Stimulated activated CD4-positive, alpha-beta T cell treated with anti-CD3 and anti-CD28 coated beads, Interleukin-1b, Interleukin-23, amount 100 ng/mL, for 4 hours (primary cell): ENCODE measurements at places on chromosomes 7 and 10.

GRCh38 chr10:59880971-59881510 lies 25.3 kb downstream of the CCDC6 start:
- peak; percentile 18 for DNase-seq

DNA sequence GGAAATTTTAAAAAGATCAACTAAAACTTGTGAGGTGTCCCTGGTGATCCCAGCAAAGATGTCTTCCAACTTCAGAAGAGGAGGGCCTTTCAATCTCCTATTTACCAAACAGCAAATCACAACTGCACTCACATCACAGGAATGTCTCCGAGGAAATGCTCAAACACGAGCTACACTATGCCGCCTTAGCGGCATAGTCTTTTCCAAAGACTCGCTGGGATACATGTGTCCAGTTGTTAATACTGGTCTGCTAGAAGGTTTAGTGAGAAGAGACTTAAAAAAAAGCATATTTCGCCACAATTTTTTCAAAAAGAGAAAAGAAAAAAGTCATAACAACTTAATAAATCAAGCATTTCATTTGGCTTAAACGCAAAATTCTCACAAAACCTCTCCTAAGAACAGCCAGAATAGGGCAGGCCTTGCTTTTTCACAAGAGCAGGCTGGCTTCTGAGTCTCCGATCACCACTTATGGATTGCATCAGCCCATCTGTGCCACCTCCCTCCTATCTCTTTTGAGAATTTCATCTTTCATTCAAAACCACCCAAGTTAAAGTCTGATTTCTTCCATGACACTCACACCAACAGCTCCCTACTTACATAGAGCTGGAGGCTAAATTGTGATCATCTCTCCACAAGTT lies 66.1 kb downstream of the GNA12 start:
- no peak for DNase-seq

DNA sequence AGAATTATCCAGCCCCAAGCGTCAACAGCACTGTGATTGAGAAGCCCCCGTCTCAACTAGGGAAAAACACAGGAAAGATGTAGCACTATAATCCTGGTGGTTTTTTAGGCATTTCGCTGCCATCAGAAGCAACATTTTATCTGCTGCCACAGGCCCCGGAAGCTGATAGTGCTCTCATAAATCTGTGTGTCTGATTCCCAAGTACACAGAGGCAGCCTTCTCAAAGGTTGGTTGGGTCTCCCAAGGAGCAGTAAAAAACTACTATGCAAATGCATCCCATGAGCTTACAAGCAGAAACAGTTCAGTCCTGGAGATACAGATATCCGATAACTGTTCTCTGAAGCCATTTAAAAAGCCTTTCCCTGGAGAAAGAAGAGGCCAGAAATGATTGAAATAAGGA lies 45.8 kb upstream of the LYZL1 start:
- DNase-seq, result no peak

- DNase-seq, result no peak
Measured at GRCh38 chr10:114576716-114577115, 81.4 kb downstream of the ABLIM1 start.

DNA sequence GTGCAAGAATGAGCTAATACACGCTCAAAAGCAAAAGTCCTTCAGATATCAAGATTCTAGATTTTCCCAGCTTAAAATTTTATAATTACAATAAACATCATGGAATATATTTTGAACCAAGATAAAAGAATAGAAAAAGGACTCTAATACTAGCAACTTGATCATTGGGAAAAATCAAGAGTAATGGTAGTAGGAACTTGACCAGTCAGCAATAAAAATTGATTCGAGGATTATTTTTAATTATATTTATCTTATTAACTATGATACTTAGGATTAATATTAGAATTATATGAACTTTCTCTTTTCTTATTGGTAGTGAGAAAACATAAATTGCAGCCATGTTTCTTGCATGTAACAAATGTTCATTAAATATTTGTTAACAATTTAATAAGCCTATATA lies 152.0 kb downstream of the GNAI1 start:
- DNase-seq, result no peak

DNA sequence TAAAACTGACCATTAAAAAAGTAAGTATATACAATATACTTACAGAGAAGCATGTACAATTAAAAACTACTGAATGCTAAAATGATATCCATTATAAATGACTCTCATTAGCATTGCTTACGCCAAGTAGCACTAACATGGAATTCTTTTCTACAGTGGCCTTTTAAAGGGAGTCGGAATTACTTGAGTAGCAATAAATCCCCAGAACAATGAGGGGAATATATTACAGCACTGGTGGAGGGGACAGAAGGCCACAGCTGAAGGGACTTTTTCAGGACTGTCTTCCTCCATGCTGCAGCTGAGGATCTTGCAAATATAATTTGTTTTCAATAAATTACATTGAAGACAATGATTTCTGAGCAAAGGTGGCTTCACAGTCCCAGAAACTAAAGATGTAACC lies 97.0 kb downstream of the ALOX5 start:
- no peak for DNase-seq

GRCh38 chr10:29689001-29689400 lies 54.2 kb upstream of the SVIL start:
- DNase-seq, result peak; percentile 4

GRCh38 chr10:126650161-126650560 lies 20.3 kb downstream of the C10orf90 start:
- DNase-seq, result no peak

GRCh38 chr10:24982319-24983112 lies 30.1 kb upstream of the PRTFDC1 start:
- DNase-seq, result no peak

DNA sequence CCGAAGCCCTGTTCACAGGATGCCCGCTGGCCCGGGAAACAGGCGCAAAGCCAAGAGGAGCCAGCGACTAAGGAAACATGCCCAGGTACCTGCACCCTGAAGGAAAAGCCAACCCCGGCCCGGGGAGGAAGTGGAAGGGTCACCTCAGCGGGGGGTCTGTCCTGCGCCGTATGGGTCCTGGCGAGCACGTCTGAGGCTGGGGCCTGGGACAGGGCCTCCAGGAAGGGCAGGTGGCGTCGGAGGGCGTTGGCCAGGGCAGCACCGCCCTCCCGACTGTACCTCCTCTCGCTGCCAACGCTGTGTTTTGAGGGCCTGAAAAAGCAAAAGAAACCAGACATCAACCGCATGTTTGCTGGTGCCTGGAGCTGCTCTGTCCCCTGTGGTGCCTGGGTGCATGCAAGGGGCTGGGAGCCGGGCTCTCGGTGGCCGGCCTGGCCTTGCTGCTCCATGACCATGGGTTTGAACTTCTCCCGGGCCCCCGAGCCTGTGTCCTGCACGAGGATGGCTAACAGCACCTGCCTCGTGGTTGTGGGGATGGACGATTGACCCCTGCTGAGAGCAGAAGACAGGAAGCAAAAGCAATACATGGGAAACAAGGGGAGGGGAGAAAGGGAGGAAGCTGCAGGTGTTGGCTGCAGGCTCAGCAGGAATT lies 395.3 kb downstream of the PTPRN2 start:
- DNase-seq, result no peak

DNA sequence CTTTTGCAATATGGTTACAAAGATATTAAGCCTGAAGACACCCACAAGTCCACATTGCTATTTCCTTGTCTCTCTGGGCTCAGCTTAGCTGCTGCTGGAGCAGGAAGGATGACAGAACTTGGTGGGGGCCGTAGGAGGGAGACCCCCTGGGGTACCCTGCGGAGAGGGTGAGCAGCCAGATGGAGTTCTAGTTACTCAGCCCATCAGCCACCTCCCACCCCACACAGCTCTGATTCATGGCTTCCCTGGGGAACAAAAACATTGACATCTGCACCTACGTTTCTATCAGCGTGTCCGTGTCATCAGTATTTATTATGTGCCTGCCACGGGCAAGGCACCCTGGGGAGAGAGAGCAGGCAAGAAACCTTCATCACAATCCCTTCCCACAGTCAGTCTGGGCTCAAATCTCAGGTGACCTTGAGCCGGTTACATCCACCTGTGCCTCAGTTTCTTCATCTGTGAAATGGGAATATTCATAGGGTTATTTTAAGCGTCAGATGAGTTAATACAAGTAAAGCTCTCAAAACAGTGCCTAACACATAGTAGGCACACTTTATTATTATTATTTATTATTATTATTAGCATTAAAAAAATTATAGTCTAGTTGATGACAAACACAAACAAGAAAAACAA lies 131.5 kb downstream of the C10orf105 start:
- DNase-seq, result no peak

- no peak for DNase-seq
Measured at GRCh38 chr10:7866176-7866575, 47.9 kb downstream of the TAF3 start.

GRCh38 chr10:77274046-77274795 lies 363.4 kb downstream of the KCNMA1 start:
- no peak for DNase-seq

- no peak for DNase-seq
Measured at GRCh38 chr7:141640239-141640840, 61.6 kb downstream of the DENND11 start.

GRCh38 chr10:121078036-121078435 lies 226.9 kb downstream of the WDR11 start:
- no peak for DNase-seq

- no peak for DNase-seq
Measured at GRCh38 chr7:74228951-74229900, 19.4 kb downstream of the LAT2 start.

DNA sequence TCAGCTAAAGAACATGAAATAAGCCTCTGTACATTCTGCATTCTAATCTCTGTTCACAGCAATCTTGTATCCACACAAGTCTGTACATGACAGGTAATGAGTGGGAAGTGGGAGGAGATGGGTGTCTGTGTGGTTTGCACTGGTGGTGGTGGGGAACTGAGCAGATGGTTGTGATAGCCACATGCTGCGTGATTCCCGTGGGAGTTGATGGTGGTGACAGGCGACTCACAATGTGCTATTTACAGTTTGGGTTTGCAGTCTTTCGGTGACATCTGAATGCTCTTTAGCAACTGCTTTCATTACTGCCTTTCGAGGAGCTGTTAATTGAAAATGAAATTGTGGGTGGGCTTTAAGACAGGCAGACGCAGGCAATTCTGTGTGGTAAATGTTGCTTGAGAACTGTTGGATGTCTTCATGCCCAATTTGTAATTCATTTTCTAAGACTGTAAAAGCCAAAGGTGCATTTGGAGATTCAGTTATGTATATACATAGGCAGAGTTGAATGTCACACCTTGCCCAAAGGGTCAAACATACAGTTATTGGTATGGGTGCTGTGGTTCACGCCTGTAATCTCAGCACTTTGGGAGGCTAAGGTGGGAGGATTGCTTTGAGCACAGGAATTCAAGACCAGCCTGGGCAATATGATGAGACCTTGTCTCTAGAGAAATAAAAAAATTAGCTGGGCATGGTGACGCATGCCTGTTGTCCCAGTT lies 308.2 kb downstream of the AUTS2 start:
- DNase-seq, result no peak

- DNase-seq, result no peak
Measured at GRCh38 chr10:101043363-101043707, 12.3 kb downstream of the SFXN3 start.

DNA sequence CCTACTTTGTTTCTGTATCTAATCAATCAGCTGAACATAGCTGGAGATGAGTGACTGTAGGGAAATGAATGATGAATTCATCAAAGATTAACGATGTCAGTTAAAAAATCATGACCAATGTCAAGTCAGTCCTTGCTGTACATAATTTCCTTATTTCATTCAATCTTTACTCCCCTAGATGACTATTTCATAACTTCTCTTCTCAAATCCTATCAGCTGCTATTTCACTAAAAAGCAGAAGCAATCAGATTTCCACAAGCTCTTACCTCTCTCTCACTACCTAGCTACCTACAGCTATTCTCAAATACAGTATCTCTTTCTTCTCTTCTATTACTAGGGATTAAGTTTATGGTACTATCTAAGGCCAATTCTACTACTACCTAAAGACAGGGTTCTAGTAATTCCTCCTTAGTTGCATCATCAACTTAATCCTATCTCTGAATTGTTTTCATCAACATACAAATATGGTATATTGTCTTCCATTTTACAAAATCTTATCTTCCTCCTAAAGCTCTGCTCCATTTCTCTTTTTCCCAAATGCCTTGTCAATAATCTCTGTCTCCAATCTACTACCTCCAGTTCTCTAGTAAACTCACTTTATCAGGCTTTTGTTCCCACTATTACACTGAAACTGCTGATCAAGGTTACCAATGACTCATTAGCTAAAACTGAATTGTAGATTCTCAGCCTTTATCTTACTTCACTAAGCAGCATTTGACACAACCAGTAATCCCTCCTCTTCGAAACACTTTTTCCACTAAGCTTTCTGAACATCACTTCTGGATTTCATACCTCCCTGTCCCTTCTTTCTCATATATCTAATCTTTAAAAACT lies 28.4 kb downstream of the JMJD1C start:
- DNase-seq, result no peak

GRCh38 chr7:91551377-91552175 lies 287.3 kb downstream of the FZD1 start:
- no peak for DNase-seq

DNA sequence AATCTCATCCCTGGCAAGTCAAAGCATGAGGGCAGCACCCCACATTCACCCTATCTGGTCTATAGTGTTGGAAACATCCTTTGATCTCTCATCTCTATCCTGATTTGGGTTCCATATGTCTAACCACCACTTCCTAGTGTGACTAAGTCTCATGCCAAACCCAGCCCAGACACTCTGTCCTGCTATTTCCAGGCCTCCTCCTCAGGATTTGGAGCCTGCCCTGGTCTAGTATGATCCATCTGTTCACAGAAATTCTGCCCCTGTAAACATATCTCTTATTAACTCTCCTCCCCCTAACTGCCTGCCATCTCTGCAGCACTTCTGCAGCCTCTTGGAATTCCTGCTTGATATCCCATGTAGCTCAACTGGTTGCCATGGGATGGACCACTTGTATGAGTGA lies 320.9 kb upstream of the IMMP2L start:
- no peak for DNase-seq

- no peak for DNase-seq
Measured at GRCh38 chr10:18279173-18279572, 138.9 kb downstream of the CACNB2 start.

DNA sequence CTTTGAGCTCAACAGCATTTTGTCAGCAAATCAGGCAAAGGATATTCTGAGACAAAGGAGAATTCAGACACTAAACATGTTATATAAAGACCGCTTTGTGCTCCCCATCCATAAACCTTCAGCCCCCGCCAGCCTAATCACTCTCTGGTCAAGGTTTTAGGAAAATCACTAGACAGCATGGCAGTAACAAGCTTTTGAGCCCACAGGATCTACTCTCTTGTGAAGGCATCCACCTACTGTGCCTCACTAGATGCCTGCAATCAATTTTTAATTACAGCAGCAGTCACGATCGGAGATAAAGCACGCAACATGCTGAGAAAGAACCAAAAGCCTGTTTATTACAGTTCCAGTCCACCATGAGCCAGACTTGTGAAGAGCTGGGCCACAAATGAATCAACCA lies 19.1 kb downstream of the PDE1C start:
- no peak for DNase-seq

GRCh38 chr7:144474800-144475615 lies 71.5 kb upstream of the NOBOX start:
- no peak for DNase-seq
